Breast epithelium (tissue), 4 donors: ENCODE measurements at places on chromosomes 6 and 20.
A peak's percentile ranks its signal among the peaks of the same experiment; 100 is the strongest.

- peak overlapping the region; percentile 81 for H3K4me3 ChIP-seq
- H3K27ac ChIP-seq: peak overlapping the region; percentile 94
- no peak for DNase-seq
- no peaks in the 10 kb centered on the region for H3K4me1 ChIP-seq
- no peaks in the 10 kb centered on the region for H3K27me3 ChIP-seq
These were observed 750 bp downstream of the MAP7 start for GRCh38 chr6:136549300-136550044.

DNA sequence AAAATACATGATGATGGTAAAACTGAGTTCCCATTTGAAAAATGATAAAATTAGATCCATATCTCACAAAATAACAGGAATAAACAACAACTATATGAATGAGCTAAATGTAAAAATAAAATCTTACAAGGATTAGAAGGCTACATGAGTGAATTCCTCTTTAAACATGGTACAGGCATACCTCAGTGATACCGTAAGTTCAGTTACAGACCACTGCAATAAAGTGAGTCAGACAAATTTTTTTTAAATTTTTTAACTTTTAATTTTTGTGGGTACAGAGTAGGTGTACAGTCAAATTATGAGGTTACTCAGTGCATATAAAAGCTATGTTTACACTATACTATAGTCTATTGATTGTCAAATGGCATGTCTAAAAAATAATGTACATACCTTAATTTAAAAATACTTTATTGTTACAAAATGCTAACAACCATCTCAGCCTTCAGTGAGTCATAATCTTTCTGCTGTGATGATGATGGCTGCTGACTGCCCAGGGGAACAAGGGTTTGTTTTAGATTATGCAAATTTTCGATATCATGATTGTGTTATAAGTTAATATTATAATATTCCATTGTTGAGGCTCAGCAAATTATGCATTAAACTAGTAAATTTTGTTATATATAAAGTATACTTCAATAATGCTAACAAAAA lies 222.8 kb upstream of the RUNX2 start:
- no peak overlapping the region for H3K4me3 ChIP-seq
- no peak for DNase-seq
- no peaks in the 10 kb centered on the region for H3K36me3 ChIP-seq
- H3K27ac ChIP-seq: no peak overlapping the region
- H3K4me1 ChIP-seq: no peaks in the 10 kb centered on the region
- no peaks in the 10 kb centered on the region for H3K27me3 ChIP-seq

- no peaks in the 10 kb centered on the region for H3K4me1 ChIP-seq
- peaks cover 17% of the 10 kb centered on the region for H3K36me3 ChIP-seq
- no peak overlapping the region for H3K27ac ChIP-seq
- H3K27me3 ChIP-seq: no peaks in the 10 kb centered on the region
These were observed 42.6 kb downstream of the UQCC2 start for GRCh38 chr6:33668914-33669313.

- no peak overlapping the region for H3K27ac ChIP-seq
- no peaks in the 10 kb centered on the region for H3K27me3 ChIP-seq
- no peak for DNase-seq
- H3K4me1 ChIP-seq: no peaks in the 10 kb centered on the region
These were observed 505.1 kb upstream of the NRSN1 start for GRCh38 chr6:23620911-23621401.

GRCh38 chr20:33110147-33110825 lies 30.8 kb downstream of the BPIFB4 start:
- no peak overlapping the region for H3K27ac ChIP-seq
- H3K4me3 ChIP-seq: no peak overlapping the region
- DNase-seq: no peak
- no peaks in the 10 kb centered on the region for H3K4me1 ChIP-seq

DNA sequence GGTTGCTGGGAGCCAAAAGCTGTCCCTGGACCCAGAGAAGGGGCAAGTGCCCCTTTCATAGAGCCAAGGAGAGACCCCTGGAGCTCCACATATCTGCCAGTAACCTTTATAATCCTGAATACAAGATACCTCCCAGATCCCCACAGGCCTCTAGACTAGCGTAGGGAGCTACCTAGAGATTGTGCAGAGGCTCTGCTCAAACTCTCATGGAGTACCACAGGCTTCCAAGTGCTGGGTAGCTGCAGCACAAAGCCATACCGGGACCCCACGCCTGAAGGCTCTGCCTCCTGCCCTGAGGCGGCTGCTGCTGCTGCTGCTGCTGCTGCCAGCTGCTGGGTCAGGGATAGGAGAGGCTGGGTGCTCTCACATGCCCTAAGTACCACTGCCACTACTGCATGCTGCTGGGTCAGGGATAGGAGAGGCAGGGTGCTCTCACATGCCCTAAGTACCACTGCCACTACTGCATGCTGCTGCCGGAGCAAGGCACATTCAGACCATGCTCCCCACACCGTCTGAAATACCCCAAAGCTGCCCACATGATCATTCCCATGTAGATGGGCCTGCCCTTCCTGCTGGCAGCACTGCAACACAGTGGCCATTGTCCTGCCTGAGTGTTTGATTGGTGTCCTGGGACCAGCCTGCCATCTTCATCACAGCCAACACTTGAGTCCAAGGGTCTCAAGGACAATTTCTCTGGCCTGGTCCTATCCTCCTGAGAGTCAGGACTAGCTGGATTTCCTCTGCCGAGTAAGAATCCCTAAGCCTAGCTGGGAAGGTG lies 1434.3 kb upstream of the ADGRB3 start:
- no peaks in the 10 kb centered on the region for H3K27me3 ChIP-seq
- no peak for DNase-seq
- H3K36me3 ChIP-seq: no peaks in the 10 kb centered on the region

- no peak overlapping the region for H3K27ac ChIP-seq
- H3K4me3 ChIP-seq: no peak overlapping the region
- H3K4me1 ChIP-seq: no peaks in the 10 kb centered on the region
- no peaks in the 10 kb centered on the region for H3K36me3 ChIP-seq
- no peaks in the 10 kb centered on the region for H3K27me3 ChIP-seq
These were observed 2.9 kb upstream of the SOD2 start for GRCh38 chr6:159695984-159696383.

- no peaks in the 10 kb centered on the region for H3K27me3 ChIP-seq
- H3K4me3 ChIP-seq: no peak overlapping the region
These were observed 178.9 kb downstream of the SOX4 start for GRCh38 chr6:21772477-21772876.

- H3K27me3 ChIP-seq: no peaks in the 10 kb centered on the region
- H3K4me1 ChIP-seq: no peaks in the 10 kb centered on the region
- no peak for DNase-seq
- no peak overlapping the region for H3K27ac ChIP-seq
These were observed 38.0 kb downstream of the TBC1D7 start for GRCh38 chr6:13290335-13290734.

- H3K27ac ChIP-seq: no peak overlapping the region
- no peak for DNase-seq
- H3K4me3 ChIP-seq: no peak overlapping the region
- H3K4me1 ChIP-seq: no peaks in the 10 kb centered on the region
These were observed 8.2 kb upstream of the ADAM33 start for GRCh38 chr20:3689978-3690377.

DNA sequence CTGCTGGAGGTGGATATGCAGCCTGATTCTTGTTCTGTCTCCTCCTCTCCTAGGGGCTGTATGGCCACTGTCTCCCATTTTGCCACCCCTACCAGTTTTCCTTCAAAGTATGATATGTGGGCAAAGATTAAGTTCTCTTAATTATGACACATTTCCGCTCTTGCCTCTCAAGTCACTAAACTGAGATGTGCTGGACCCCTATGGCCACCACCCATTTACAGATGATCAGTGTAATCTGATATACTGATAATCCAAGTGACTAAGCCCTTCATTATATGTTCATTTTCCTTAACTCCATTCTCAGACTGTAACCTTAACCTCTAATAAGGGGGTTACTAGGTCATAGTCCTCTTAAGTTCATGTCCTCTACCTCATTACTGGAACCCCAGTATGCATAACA lies 711 bp upstream of the C20orf141 start:
- no peak overlapping the region for H3K4me3 ChIP-seq
- H3K36me3 ChIP-seq: no peaks in the 10 kb centered on the region
- no peaks in the 10 kb centered on the region for H3K27me3 ChIP-seq
- DNase-seq: no peak
- no peaks in the 10 kb centered on the region for H3K4me1 ChIP-seq

DNA sequence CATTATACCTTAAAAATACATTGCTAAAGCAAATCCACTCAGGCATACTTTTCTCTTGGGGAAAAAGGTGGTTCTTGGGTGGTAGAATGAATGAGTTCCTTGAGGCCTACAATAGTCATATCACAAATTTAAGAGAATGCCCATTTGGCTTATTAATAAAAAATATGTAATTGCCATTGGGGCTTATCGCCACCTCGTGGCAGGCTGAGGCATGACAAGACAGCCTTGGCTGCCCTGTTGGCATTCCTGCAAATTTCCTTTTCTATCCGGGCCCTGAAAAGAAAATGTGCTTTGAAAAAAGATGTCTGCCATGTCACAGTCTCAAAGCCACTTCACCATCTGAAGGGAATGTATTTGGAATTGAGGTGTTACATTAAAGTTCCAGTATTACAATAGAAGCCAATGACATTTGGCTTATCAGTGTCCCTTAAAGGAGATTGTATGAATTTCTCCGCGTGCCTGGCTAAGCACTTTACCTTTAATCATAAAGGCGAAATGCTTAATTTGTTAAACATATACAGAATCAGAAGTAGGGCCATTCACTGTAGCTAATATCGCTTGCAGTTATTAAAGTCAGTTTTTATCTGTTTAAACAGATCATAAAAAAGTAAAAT lies 188.3 kb upstream of the ZFP64 start:
- no peak overlapping the region for H3K4me3 ChIP-seq
- DNase-seq: no peak
- H3K4me1 ChIP-seq: no peaks in the 10 kb centered on the region
- no peak overlapping the region for H3K27ac ChIP-seq
